ENCODE measurements at places on chromosomes 7 and 10. TPM values are rescaled to one million over a fixed set of nuclear protein-coding genes. Genes with fewer than 3 reads are reported as not detected.

- DNase-seq: no peak
Observed at GRCh38 chr7:37424995-37425394, 23.7 kb downstream of the ELMO1 start.

DNA sequence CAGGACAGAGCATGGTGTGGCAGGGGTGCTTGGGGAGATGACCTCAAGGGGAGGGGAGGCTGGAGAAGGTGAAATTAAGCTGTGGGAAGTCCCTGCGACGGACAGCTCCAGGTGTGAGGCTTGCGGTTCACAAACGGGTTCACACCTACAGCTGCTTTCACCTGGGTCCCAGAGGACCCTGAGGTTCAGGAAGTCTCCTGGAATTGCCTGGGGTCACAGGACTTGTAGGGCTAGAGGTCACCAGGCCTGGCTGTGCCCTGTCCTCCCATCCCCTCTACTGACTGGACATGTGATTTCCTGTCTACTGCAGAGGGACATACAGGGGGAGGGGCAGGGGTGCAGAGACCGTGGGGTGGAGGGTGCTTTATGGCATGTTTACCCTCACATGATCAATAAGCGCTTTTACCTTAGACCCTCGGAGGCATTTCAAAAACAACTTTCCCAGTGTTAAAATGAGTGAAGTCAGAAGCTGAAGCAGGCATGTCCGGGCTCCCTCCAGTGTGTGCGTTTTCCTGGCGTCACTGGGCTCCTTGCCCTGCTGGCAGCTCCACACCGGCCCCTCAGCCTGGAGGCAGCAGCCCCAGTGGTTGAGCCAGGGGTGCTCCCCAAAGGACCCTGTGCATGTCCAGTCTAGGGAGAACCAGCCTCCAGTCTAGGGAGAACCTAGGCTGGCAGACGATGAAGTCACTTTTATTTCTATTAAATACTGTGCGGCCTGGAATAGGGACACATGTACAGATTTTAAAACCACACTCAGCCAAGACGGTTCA, 66.6 kb upstream of the IGFBP3 start:
- DNase-seq: no peak

- no peak for DNase-seq
Observed at GRCh38 chr7:66430164-66430545, 198.5 kb upstream of the KCTD7 start.

DNA sequence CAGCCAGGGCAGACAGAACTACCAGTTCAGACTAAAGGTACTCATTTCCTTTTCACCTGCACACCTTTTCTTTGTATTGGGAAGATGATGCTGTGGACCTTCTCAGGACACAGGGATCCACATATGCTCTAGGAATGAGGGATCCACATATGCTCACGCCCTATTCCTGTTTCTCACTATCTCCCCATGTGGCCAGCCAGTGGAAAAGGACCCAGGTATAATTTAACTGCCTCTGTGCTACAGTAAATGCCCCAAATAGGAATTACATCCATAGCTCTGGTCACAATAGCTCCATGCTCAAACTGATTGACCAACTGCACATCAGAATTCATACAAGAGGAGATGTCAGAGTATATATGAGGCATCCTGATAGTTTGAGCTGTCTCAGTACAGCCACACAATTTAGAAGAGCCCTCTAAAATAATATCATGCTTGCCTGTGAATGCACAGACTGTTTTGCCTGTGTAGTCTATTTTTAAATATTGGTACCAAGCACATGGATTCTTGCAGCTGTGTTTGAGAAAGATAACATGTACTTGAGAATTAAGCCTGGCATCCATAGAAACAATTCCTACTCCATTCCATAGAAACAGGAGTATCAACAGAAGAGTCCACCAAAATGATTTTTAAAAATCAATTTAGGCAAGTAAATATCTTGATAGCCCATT, 43.7 kb downstream of the CTTNBP2 start:
- no peak for DNase-seq

DNA sequence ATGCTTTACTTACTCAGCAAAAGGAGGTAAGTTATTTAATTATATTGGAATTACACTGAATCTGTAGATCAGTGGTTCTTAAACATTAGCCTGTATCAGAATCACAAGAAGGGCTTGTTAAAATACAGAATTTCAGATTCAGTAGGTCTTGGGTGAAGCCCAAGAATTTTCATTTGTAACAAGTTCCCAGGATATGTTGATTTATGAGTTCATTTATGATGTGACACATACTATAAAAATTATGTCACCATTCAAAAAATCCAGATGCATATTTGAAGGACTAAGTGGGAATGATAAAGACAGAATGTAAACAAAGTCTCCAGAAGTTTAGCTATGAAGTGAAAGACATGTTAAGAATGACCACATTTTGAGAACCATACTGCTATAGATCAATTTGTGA, 52.3 kb downstream of the HECTD2 start:
- DNase-seq: no peak

Gene TAS2R4
- total RNA-seq: 2.2 TPM

Gene PGAM2
- 11.3 TPM for total RNA-seq

Gene NACAD
- total RNA-seq: 0.39 TPM

Gene RTKN2
- 65.9 TPM for total RNA-seq

Gene ZNF775
- total RNA-seq: 3.0 TPM

Gene ETV1
- 36.8 TPM for total RNA-seq

DNA sequence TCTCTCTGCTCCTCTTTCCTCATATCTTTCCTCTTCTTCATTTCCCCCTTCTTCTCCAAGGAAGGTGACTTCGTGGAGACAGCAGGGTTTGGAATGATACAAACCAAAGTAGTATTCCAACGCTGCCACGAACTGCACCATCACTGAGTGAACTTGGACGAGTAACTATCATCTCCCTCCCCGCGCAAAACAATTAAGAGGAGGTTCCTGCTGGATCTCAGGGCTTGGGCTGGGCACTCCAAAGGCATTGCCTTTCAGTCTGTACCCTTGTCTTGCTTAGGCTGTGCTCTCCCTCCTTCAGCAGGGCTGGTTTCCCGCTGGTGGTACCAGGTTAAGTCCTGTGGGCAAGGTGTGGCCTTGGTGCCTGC, 790 bp upstream of the PITX3 start:
- no peak for DNase-seq

Gene CABCOCO1
- total RNA-seq: 0.28 TPM

DNA sequence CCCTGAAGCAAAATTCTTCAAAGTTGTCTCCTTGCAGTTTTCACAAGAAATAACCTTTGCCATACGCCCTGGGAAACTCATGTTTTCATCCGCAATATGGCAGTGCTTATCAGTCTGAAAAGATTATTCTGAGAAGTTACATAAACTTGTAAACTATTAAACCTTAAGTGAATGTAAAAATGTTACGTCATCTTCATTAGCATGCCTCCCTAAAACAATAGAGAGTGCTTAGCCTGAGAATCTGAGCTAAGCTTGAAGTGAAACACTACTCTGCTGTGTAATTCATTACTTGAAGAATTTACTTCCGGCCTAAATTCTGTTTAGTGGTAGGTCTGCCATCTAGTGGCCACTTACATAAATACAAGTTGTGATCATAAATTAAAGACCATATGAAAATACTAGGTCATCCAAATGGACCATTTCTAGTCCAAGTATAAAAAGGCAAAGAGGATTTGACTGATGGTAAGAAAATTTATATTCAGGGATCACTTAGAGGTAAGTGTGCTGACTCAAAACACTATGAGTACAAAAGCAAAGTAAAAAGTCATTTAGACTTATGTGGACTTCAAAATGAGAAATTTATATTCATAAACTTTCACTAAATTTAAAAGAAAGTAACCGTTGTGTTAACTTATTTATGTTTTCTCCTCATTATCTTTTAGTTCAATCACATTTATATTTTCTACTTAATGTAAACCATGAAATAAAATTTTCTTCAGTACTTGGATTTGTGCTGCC, 745.1 kb upstream of the LRRTM3 start:
- DNase-seq: peak; percentile 66

Gene IKZF1
- total RNA-seq: 0.11 TPM

Gene NUTM2E
- 0.09 TPM for total RNA-seq

DNA sequence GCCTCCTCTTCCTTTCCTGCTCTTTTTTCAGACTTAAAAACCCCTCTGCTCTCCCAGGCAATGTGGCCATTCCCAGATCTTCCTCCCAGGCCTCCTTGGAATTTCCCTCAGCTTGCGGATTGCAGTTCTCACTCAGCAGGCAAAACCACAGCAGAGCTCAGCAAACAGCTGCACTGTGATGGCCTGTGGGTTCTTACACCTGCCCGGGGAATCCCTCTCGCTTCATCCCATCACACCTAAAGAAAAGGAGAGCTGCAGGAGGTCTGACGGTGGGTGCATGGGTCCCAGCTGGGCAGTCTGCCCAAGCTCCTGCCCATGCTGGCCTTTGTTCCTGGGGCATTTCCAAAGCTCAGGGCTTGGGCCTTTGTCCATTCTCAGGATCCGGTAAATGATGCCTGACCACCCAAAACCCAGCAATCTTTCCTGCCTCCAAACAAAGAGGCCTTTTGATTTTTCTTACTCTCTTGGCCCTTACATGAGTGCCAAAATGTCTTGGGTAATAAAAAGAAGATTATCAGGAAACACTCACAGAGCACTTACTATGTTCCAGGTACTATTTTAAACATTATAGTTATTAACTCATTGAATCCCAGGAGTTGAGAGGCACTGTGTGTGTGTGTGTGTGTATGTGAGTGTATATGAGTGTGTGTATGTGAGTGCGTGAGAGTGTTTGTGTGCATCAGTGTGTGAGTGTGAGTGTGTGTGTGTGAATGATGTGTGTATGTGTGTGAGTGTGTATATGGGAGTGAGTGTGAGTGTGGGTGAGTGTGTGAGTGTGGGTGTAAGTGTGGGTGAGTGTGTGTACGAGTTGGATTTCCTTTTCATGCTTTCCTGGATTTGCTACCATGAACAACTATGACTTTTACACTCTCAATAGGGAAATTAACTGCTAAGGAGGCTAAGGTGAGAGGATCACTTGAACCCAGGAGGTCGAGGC, 64.5 kb upstream of the PODXL start:
- peak; percentile 45 for DNase-seq

- no peak for DNase-seq
Observed at GRCh38 chr10:43689007-43689491, 40.4 kb upstream of the ZNF32 start.

GRCh38 chr7:39624442-39624807, 1.1 kb downstream of the RALA start:
- peak; percentile 47 for DNase-seq

Gene SVOPL
- total RNA-seq: 0.09 TPM

- peak; percentile 77 for DNase-seq
Observed at GRCh38 chr7:42932811-42933591, 825 bp downstream of the MRPL32 start.

Gene TRIM50
- not detected for total RNA-seq

Gene ASAH2
- 2.0 TPM for total RNA-seq

DNA sequence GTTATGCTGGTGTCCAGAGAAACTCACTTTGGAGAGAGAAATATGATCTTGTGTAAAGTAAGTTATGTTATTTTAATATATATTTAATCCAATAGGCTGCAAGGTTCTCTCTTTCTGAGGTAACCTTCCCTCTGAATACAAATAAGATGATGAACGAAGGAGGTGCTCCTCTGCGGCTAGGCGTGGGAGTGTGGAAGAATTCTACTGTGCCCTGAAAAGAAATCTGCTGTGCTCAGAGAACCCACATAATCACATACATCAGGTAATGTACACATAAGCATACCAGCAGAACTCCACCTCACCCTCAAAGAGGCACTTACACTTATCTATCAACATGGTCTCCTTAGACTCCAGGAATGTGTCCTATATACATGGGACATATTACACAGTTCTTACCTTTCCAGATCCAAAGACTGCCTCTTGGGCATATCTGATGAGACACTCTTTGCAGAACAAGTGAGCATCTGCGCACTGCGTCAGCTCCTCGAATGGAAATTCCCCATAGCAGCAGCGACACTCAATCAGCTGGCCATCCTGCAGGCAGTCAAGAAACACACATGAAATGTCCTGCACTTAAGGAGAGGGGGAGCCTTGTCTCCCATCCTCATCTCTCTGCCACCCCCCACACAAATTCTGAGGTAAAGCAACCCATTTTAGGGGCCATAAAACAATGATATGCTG, 66.7 kb downstream of the RNF216 start:
- DNase-seq: no peak

DNA sequence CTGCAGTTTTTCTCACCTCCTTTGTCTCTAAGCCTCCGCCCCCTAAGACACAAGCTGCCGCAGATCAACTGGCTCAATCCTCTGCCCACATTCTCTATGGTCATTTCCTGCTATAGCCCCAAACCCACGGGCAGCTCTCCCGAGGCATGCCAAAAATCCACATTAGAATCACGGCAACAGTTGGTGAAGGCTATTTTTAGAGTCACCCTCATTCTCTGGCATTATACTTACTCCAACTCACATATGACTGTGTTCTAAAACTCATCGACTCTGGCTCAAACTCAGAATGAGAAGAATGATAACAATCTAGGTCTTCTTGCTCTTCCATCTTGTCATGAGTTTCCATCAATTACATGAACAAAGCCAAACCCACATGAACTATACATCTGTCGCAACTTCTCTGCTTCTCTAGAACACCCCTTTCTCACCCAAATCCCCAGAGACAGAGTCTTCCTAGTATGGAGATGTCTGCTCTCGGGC, 10.9 kb upstream of the KIAA1549 start:
- no peak for DNase-seq

GRCh38 chr10:132918617-132919373, 23.6 kb downstream of the CFAP46 start:
- DNase-seq: no peak

DNA sequence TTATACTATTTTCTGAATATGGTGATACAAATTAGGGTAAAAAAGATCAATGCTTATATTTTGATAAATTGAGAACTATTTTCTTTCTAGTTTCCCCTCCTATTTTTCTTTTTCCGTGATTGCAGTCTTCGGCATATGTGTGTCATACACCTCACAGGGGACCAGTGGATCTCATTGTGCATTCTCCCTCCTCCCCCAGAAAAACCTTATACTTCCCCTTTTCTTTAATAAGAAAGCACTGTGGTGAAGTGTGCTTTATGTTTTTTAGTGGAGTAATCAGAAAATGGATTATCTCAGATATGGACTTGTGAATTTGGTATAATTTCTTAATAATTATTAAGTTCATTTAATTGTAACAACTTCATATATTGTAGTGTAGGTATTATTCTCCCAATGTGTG, 72.8 kb downstream of the BICC1 start:
- no peak for DNase-seq

Gene KNDC1
- total RNA-seq: 1.8 TPM

Gene BMS1
- total RNA-seq: 34.5 TPM

DNA sequence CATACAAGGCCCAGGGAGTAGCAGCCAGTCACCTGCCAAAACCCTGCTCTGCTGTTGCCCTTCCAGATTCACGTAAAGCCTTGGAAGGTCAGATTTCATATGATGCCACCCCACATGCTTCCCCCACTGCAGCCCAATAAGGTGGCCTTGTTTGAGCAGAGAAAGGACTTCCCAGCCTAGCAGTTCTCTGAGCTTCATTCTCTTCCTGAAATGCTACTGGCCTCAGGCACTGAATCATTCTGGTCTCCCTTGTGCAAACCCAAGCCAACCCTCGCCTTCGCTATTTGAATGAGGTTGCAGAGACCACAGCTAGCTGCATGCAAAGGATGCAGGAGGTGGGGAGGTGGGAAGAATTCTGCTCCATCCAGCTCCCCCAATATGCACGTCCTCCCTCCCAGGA, 60.3 kb upstream of the PLXNA4 start:
- no peak for DNase-seq

Gene HOXA5
- not detected for total RNA-seq

Gene SLC18A2
- total RNA-seq: 1.6 TPM
